ENCODE measurements at places on chromosomes 13 and 19. TPM values are rescaled to one million over a fixed set of nuclear protein-coding genes. Genes with fewer than 3 reads are reported as not detected.

Gene SULT2A1
- total RNA-seq: not detected

Gene MBD3L3
- total RNA-seq: not detected

Gene RNF17
- not detected for total RNA-seq

Gene MUC16
- total RNA-seq: under 0.01 TPM

Gene HCST
- not detected for total RNA-seq

Gene THSD8
- total RNA-seq: not detected

Gene ZNF547
- 2.9 TPM for total RNA-seq

Gene PLIN4
- total RNA-seq: under 0.01 TPM

Gene EXOC3L2
- 1.6 TPM for total RNA-seq

Gene ZNF627
- total RNA-seq: 18.8 TPM

Gene NCCRP1
- total RNA-seq: not detected

Gene FRY
- total RNA-seq: 68.7 TPM

Gene TINCR
- 0.11 TPM for total RNA-seq

Gene INAFM1
- total RNA-seq: 0.73 TPM

Gene CHAF1A
- 29.8 TPM for total RNA-seq

Gene KLF1
- total RNA-seq: not detected

Gene SYNGR4
- total RNA-seq: not detected

Gene DOHH
- 15.6 TPM for total RNA-seq

Gene COL4A1
- total RNA-seq: 350 TPM

Gene GADD45B
- total RNA-seq: 28.4 TPM

Gene ANKRD24
- total RNA-seq: 0.07 TPM

Gene HSPB6
- total RNA-seq: 0.20 TPM

Gene PSG2
- not detected for total RNA-seq

Gene LRRC25
- total RNA-seq: not detected

Gene AP3D1
- 100 TPM for total RNA-seq

Gene OR7C1
- not detected for total RNA-seq

Gene SIGLEC8
- not detected for total RNA-seq

Gene OVOL3
- total RNA-seq: not detected

Gene PABPC3
- total RNA-seq: 0.11 TPM

Gene LMTK3
- total RNA-seq: 0.04 TPM

Gene ZNF835
- total RNA-seq: 0.78 TPM

Gene MIA
- total RNA-seq: 0.20 TPM

Gene ZNF43
- total RNA-seq: 8.2 TPM

Gene SIAH3
- total RNA-seq: not detected

Gene ZNF583
- total RNA-seq: 6.3 TPM

Gene DIRAS1
- total RNA-seq: under 0.01 TPM

Gene TMEM91
- 5.2 TPM for total RNA-seq

Gene USHBP1
- total RNA-seq: 5.7 TPM

Gene RFXAP
- 1.6 TPM for total RNA-seq

Gene SOX21
- total RNA-seq: 0.07 TPM

Gene DYRK1B
- 9.2 TPM for total RNA-seq

Gene SERPINE3
- not detected for total RNA-seq

Gene ZNF260
- 8.2 TPM for total RNA-seq

Gene USF2
- total RNA-seq: 43.4 TPM

Gene SH2D3A
- 0.20 TPM for total RNA-seq

Gene MEF2B
- 0.13 TPM for total RNA-seq

Gene RGCC
- total RNA-seq: 40.4 TPM

Gene PEX11G
- total RNA-seq: 0.46 TPM

Gene FCHO1
- 0.56 TPM for total RNA-seq

Gene WDR87
- not detected for total RNA-seq

Gene ZNF415
- total RNA-seq: 0.86 TPM

Gene LGALS14
- total RNA-seq: not detected

Gene MED29
- 20.1 TPM for total RNA-seq

Gene BEST2
- total RNA-seq: not detected

Gene KLK8
- total RNA-seq: not detected

Gene KL
- total RNA-seq: not detected
